ENCODE measurements at places on chromosomes 1 and 21.

GRCh38 chr1:89888480-89889322 is 67.9 kb downstream of the LRRC8D start:
- no peak for DNase-seq

GRCh38 chr1:217149791-217150190 is 426.6 kb upstream of the ESRRG start:
- no peak for DNase-seq

GRCh38 chr1:224673141-224673540 is 57.0 kb downstream of the CNIH3 start:
- DNase-seq = no peak

DNA sequence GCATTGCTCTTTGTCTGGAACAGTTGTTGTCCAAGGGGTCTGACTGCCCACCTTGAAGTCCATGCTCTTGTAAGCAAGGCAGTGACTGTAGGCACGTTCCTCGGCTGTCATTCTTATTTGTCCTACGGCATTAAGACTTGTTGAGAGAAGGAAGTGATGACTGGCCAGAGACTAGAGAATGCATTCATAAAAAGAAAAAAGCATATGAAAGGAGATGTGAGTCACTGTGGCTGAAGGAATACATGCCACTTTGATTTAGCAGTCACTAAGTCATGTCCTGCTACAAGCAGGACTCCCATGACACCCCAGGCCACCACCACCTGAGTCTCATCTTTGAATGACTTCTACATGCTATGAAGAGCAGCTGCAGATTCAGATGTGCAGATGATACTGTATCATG is 50.5 kb downstream of the CNN3 start:
- no peak for DNase-seq

DNA sequence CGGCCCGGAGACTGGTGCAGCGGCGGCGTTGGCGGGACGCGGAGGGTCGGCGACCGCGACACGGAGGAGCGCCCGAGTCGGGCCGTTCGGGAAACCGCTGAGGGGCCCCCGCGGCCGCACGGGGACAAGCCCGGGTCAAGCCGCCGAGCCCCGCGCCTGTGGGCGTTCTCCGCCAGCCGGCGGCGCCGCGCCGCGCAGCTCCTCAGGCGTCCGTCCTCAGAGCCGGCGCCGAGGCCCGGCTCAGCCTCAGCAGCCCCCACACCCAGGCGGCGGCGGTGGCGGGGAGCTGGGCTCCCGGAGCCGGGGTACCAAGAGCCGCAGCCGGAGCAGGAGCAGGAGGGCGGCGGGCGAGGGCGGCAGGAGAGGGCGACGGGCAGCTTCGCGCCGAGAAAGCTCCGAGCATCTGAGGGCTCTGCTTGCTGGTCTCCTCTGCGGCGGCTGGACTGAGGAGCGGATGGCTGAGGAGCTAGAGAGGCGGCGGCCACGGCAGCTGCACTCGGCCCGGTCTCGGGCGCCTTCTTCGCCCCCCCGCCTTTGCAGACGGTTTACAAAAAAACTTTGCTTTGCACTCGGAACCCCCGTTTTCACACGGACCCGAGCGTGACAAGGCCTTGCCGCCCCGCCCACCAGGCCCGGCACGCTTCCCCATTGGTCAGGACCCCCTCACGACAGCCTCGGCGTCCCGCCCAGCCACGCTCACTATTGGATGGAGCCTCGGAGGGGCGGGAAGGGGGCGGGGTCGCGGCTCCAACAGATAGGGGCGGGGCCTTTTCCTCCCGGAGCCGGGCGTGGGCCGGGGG is at the start of gene SLC30A1:
Gene SLC30A1, minus strand, starts transcription at position 522 of the 800 bp plus-strand sequence. CDS start 549 bp downstream, outside the sequence.
- peak; percentile 99 for DNase-seq

- DNase-seq = no peak
These were observed 24.6 kb downstream of the ANGPTL3 start for GRCh38 chr1:62621907-62622306.

DNA sequence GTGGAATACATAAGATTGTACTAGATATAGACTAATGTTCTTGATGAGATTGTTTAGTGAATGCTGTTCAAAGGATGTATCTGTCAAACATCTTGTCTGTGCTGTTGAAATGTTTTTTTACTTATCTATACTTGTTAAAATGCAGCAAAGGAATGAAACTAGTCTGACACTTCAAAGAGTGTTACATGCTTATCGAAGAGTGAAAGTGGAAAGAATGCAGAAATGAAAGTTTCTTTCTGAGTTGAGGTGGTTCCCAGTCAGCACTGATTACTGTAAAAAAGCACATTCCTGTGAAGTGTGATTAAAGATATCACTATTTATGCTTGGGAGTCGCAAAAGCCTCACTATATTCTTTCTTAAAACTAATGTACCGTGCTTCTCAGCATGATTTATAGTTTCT is 1225.2 kb downstream of the NCAM2 start:
- DNase-seq = no peak

GRCh38 chr1:2230781-2231531 is 2.8 kb downstream of the SKI start:
- peak; percentile 58 for DNase-seq

DNA sequence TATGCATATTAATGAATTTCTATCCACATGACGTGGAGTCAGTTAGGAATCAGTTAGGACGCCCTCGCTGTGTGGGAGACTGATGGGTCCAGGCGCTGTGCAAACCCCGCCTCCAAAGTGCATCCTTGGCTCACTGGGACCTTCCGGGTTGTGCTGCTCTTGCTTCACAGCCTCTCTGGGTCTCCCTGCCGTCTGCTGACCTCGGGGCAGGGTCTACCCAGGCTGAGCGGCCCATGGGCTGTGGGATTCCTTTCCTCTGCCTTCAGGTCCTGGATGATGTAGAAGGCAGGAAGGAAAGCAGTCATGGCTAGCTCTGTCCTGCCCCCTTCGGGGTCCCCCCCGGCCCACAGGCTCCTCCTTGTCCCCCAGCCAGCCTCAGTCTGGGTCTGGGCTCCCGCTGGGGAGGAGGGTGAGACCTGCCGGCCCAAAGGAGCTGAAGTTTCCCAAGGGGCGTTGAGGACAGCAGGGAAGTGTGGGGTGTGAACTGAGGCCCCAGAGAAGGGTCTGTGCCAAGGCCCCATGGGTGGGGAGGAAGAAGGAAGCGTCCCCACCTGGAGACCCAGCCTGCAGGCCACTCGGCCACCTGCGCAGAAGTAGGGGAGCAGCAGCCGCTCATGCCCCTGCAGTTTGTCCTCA is 24.6 kb upstream of the CDK11A start:
- DNase-seq = no peak

GRCh38 chr1:20871419-20871818 is 84.3 kb upstream of the HP1BP3 start:
- no peak for DNase-seq

- no peak for DNase-seq
These were observed 23.5 kb downstream of the SYT6 start for GRCh38 chr1:114130213-114130612.

- DNase-seq = no peak
These were observed 824.6 kb upstream of the NEGR1 start for GRCh38 chr1:73106931-73107330.

- DNase-seq = peak; percentile 74
These were observed 7.5 kb upstream of the ZNF648 start for GRCh38 chr1:182069028-182069466.

- DNase-seq = no peak
These were observed 37.2 kb downstream of the LRRC8C start for GRCh38 chr1:89670163-89670562.

GRCh38 chr1:184487531-184488193 is 100.8 kb downstream of the C1orf21 start:
- DNase-seq = no peak

- no peak for DNase-seq
These were observed 9.0 kb downstream of the CLDN19 start for GRCh38 chr1:42730988-42731387.

DNA sequence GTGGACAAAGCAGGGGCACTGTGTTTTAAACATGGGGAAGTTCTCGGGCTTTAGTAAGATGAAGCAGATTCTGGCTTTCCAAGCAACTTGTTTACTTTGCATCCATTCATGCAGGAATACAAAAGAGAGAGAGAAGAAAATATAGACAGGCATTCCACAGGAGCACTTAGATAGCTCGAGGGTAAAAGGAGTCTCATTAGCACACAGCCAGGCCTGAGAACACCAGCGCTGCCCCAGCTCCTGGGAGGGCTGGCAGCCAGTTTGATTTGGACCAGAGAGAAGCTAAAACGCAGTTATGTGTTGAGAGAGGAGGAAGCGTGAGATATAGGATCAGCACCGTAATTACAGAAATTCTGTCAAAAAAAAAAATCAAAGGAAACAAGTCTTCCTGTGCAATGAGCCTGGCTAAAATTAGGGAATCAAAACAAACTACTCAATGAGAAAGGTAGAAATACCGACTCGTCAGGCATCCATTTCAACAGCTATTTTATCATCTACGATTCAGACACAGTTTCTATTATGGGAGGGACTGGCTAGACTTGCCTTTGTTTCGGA is 68.2 kb downstream of the CLSTN1 start:
- DNase-seq = no peak

DNA sequence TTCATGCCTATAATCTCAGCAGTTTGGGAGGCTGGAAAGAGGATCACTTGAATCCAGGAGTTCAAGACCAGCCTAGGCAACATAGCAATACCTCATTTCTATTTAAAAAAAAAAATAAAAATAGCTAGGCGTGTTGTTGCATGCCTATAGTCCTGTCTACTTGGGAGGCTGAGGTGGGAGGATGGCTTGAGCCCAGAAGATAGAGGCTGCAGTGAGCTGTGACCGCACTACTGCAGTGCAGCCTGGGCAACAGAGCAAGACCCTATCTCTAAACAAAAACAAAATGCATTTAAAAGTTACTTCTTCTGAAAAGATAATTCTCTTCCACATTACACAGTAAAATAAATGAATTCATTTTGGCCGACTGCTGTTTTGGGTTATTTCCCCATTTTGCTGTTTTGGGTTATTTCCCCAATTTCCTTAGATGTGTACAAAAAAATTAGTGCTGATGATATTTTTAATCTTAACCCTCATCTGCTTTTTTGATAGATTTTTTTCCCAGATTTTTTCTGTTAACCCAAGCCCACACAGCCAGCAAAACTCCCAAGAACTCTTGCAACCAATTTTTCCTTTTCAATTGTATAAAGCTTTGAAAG is 23.0 kb upstream of the SAMSN1 start:
- no peak for DNase-seq

GRCh38 chr1:43938892-43939587 is 5.4 kb downstream of the ARTN start:
- DNase-seq = no peak

- DNase-seq = no peak
These were observed 207.3 kb downstream of the LHX8 start for GRCh38 chr1:75341537-75341936.

DNA sequence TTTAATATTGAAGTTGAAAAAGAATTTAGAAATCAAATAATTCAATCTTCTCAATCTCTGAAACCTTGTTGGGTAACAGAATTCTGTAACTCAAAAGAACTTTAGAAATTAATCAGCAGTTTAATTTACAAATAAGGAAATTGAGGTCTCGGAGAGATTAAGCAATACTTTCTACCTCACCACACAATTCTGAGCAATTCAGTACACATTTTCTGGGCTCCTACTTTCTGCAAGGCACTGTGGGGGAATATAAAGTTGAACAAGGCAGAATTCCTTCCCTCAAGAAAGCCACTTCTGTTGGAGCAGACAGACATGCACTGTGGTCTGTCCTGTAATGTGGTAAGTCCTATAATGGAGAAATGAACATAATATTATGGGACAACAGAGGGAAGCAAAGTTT is 47.7 kb downstream of the MEF2D start:
- no peak for DNase-seq

- DNase-seq = no peak
These were observed 23.1 kb upstream of the RGS4 start for GRCh38 chr1:163046071-163046470.

GRCh38 chr1:8765198-8765597 is 52.2 kb downstream of the RERE start:
- no peak for DNase-seq

DNA sequence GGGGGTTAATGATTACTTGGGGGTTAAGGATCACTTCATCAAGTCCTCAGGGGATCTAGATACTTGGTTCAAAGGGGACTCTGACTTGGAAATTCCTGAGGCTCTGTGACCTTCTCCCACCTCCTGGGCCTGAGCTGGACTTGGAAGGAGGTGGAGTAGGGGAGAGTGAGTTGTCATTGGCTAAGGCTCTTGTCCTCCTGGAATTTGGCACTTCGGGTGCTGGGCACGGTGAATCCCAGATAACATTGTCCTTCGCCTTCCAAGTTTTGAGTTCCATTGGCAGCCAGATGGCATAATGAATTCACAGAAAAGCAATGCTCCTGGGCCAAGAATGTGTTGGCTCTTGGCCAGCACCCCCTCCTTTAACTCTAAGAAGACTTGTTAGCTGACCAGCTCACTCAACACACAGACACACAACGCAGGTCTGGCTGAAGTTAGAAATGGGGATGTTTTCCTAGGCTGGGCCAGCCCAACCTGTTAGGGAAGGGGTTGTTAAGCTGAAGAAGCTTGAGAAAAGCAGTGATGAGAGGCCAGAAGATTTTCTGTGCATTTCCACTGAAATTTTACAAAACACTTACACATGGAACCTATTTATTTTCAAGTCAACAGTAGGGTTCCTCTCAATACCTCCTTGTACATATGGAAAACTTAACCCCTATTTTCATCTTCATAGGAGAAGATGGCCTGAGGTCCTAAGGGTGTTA is 29.7 kb downstream of the SLC26A9 start:
- peak; percentile 79 for DNase-seq

GRCh38 chr1:94039514-94039870 is 81.5 kb downstream of the ABCA4 start:
- DNase-seq = peak; percentile 76

GRCh38 chr21:34693192-34693810 is 24.5 kb downstream of the CLIC6 start:
- no peak for DNase-seq

DNA sequence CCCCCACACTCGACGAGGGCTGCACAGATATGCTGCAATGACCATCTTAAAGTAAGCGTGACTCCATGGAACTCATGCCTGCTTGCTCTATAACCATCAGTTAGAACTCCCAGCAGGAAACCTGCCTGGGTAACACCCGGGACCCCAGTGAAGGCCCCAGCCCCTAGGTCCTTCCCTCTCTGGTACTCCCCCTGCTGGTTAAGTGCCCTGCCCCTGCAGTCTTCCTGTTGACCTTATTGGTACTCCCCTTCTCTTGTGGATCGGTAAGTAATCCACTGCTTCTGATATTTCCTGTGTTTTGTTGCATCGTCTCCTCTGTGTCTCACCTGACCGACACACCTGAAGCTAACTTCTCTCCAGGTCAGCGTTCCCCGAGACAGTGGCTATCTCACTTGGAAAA is 104.8 kb upstream of the COG2 start:
- no peak for DNase-seq

DNA sequence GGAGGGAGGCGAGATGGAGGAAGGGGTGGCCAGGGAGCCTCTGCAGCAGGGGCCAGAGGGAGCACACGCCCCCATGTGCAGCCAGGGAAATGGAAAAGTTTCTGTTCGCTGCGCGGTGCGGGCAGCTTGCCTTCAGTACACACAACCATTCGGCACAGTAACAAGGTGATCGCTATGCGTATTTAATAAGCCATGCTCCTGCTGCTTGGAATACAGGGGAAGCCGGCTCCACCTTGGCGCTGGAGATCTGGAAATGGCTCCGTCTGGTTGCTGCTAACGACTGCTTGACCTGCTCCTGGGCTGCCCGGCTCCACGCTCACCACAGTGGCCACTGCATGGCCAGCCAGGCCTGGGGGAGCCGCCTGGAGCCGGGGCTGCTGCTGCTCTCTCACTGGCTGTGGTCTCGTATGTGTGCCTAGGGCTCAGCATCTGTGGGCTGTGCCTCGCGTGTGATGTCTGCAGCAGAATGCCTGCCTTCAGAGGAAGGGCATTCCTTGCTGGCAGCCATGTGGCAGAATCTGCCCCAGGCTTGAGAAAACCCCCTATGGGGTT is 86.4 kb upstream of the ACTL8 start:
- DNase-seq = no peak

Data from lower lobe of right lung (tissue), 2 donors.